ENCODE measurements at places on chromosomes 7 and 10. TPM values are rescaled to one million over a fixed set of nuclear protein-coding genes. Genes with fewer than 3 reads are reported as not detected.
A peak's percentile ranks its signal among the peaks of the same experiment; 100 is the strongest.

Gene DKK1
- total RNA-seq = 3.1 TPM

DNA sequence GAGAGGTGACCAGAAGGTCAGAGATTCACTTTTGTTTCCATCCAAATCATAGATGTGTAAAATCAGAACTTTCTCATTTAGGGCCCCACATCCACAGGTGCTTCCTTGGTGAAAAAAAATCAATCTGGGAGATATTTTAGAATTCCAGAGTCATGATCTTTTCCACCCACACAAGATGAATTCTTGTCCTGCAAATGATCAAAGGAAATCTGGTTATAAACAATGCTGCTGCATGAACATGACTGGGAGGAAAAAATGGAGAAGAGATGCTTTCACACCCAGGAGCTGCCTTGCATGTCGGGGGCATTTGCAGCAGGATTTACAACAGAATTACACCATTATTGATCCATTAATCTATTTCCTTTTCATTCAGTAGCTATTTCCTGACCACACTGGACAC lies 106.5 kb upstream of the TMEM72 start:
- H3K4me3 ChIP-seq = no peak overlapping the region
- H3K27me3 ChIP-seq = no peaks in the 10 kb centered on the region
- no peak overlapping the region for H3K27ac ChIP-seq
- no peaks in the 10 kb centered on the region for H3K4me1 ChIP-seq

Gene AKR1D1
- not detected for total RNA-seq

GRCh38 chr7:82164813-82165212 lies 278.8 kb downstream of the CACNA2D1 start:
- H3K27me3 ChIP-seq = no peaks in the 10 kb centered on the region
- peak overlapping the region; percentile 16 for H3K4me3 ChIP-seq
- H3K4me1 ChIP-seq = peaks cover 44% of the 10 kb centered on the region
- H3K27ac ChIP-seq = peak overlapping the region; percentile 82

DNA sequence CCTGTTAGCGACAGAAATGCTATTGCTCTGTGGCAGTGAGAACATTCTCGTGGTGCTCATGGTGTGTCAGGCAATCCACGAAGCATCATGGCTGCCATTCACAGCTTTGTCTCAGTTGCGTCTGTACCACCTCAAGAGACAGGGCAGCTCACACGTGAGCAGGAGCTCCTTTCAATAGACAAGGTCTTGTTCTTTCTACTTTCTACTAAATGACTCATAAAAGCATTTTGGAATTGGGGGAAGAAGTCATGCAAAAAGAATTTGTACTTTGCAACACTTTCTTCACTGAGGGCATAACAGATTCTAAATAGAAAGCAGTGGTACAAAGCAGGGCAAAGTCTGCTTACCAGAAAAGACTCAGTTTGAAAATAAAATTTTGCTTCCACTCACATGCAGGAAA lies 638.5 kb downstream of the PHTF2 start:
- H3K27ac ChIP-seq = no peak overlapping the region
- peaks cover 2% of the 10 kb centered on the region for H3K4me1 ChIP-seq
- H3K27me3 ChIP-seq = no peaks in the 10 kb centered on the region
- no peaks in the 10 kb centered on the region for H3K36me3 ChIP-seq
- DNase-seq = no peak
- no peak overlapping the region for H3K4me3 ChIP-seq

GRCh38 chr7:74240482-74240881 lies 13.7 kb downstream of the RFC2 start:
- no peak overlapping the region for H3K4me3 ChIP-seq
- no peak overlapping the region for H3K27ac ChIP-seq
- no peaks in the 10 kb centered on the region for H3K36me3 ChIP-seq
- H3K27me3 ChIP-seq = no peaks in the 10 kb centered on the region
- no peak for DNase-seq

Gene SPDYE16
- 0.20 TPM for total RNA-seq

DNA sequence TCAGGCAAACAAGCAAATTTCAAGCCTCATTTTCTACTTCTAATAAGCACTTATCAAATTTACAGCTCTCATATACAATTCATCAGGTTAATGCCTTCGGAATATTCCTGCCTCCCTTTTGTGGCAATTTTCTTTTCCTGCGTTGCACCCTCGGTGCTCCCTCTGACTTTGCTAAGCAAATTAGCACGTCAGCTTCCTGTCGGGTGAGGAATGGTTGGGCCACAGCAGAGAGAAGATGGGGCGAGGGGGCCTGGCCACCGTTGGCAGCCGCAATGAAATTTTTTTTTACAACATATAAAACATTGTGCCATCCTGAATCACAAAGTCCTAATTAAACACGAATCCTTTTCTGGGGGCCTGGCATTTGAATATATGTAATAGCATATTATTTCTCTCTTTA lies 28.1 kb downstream of the ELFN1 start:
- H3K4me3 ChIP-seq = no peak overlapping the region
- H3K36me3 ChIP-seq = peaks cover 33% of the 10 kb centered on the region
- DNase-seq = no peak
- H3K27ac ChIP-seq = peak overlapping the region; percentile 55
- H3K4me1 ChIP-seq = peaks cover 8% of the 10 kb centered on the region

Gene VWC2
- 1.2 TPM for total RNA-seq

DNA sequence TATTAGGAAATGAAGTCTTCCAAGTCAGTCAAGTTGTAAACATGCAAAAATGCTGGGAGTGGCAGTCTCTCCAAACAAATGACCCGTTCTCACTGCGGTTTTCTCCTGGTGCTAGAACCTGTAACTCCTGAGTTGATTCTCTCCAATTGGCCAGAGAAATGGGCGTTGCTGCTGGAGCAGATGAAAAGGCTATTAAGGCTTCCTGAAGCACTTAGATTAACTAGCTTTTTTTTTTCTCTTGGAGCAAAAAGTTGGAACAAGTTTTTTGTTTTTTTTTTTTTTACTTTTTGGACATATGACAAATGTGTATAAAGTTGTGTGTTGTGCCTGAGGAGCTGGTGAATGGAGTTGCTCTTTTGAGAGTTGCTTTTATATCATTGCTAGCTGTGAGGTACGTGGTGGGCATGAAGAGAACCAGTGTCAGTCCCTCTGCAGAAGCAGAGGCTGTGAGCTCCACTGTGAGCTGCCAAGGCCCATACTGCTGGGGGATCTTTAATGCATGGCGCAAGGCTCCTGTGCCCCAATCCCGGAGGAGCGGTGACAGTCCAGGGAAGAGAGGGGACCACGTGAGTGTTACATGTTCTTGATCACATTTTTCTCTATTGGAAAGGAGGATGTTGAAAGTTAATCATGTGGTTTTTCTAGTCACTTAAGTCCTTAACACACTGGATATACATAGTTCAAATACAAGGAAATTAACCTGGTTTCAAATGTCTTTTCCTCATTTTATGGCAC lies 393.6 kb upstream of the GALNT17 start:
- H3K4me3 ChIP-seq = peak overlapping the region; percentile 14
- no peaks in the 10 kb centered on the region for H3K36me3 ChIP-seq
- H3K4me1 ChIP-seq = peaks cover 59% of the 10 kb centered on the region
- peaks cover 9% of the 10 kb centered on the region for H3K27me3 ChIP-seq

DNA sequence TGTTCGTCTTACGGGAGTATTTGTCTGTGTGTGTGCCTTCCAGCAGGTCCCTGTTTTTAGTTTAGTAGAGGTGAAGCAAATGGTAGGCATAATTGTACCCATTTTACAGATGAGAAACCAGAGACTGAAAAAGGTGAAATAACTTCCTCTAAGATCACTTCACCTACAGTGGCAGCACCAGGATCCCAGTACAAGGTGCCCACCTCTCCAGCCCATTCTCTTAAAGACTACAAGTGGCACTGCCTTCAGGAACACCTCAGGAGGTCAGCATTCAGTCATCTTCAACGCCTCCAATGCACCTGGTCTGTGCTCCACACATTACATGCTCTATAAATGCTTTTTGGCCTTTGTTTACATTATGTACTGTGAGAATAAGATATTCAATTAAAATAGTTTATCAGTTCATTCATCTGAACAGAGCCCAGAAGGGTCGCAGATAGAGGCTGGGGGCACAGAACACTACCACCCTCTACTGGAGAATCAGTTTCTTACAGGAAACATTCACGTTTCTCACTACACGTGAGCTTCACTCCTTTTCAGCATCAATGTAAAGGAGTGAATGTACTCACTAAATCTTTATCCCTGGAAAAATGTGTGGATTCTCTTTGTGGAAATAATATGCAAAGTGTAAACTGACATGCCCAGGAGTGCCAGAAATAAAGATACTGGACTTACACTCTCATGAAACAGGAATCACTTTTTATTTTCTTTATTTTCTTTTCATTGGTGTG lies 45.5 kb upstream of the ABLIM1 start:
- no peaks in the 10 kb centered on the region for H3K4me1 ChIP-seq
- peak; percentile 21 for DNase-seq
- H3K27ac ChIP-seq = no peak overlapping the region
- no peaks in the 10 kb centered on the region for H3K36me3 ChIP-seq
- no peak overlapping the region for H3K4me3 ChIP-seq

DNA sequence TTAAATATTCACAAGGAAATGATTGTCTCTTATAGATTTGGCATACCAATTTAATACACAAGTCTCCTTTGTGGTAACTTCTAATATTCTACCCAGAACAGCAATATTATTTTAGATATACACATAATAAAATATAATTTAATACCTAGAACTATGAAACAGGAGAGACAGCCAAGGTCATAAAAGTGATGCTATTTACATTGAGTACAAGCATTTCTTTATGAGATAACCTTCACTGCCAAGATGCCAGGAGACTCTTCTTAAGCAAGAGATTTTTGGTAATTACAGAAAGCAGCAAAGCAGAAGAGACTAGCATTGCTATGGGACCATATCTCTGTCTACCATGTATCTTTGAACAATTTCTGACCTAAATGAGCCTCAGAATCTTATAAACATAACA lies 764.6 kb upstream of the GHITM start:
- H3K27me3 ChIP-seq = no peaks in the 10 kb centered on the region
- H3K4me1 ChIP-seq = peaks cover 12% of the 10 kb centered on the region
- H3K27ac ChIP-seq = no peak overlapping the region

Gene CYP2C8
- 3.2 TPM for total RNA-seq

DNA sequence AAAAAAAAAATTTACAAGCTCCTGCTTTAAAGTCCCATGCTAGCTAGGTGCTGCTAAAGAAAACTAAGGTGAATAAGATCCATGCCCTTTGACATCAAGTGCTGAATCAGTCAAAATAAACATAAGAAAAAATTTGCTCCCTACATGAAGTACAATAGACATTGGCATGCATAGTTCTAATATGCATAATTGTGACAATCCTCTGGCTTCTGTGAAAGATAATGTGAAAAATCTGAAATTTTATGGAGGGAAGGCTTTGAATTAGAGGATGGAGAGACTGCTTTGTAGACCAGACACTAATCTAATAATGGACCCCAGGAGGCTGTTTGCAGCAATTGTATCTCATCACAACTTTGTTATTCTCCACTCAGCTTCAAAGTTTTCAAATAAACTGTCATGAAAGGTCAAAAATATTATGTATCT lies 127.9 kb upstream of the CDK1 start:
- H3K4me3 ChIP-seq = no peak overlapping the region
- H3K27ac ChIP-seq = no peak overlapping the region
- no peak for DNase-seq
- no peaks in the 10 kb centered on the region for H3K36me3 ChIP-seq
- peaks cover 6% of the 10 kb centered on the region for H3K4me1 ChIP-seq
- H3K27me3 ChIP-seq = peaks cover 4% of the 10 kb centered on the region

Gene SEMA3C
- 91.3 TPM for total RNA-seq

GRCh38 chr7:682810-683209 lies 43.7 kb upstream of the DNAAF5 start:
- no peak for DNase-seq
- no peak overlapping the region for H3K27ac ChIP-seq
- H3K36me3 ChIP-seq = peaks cover 30% of the 10 kb centered on the region
- no peaks in the 10 kb centered on the region for H3K4me1 ChIP-seq

- peaks cover 5% of the 10 kb centered on the region for H3K36me3 ChIP-seq
- H3K4me3 ChIP-seq = no peak overlapping the region
- no peaks in the 10 kb centered on the region for H3K4me1 ChIP-seq
Measured at GRCh38 chr10:130962240-130963051, 349.1 kb downstream of the TCERG1L start.

GRCh38 chr7:4665661-4666060 lies 16.4 kb upstream of the FOXK1 start:
- H3K4me1 ChIP-seq = no peaks in the 10 kb centered on the region
- no peaks in the 10 kb centered on the region for H3K27me3 ChIP-seq
- no peaks in the 10 kb centered on the region for H3K36me3 ChIP-seq
- DNase-seq = no peak

DNA sequence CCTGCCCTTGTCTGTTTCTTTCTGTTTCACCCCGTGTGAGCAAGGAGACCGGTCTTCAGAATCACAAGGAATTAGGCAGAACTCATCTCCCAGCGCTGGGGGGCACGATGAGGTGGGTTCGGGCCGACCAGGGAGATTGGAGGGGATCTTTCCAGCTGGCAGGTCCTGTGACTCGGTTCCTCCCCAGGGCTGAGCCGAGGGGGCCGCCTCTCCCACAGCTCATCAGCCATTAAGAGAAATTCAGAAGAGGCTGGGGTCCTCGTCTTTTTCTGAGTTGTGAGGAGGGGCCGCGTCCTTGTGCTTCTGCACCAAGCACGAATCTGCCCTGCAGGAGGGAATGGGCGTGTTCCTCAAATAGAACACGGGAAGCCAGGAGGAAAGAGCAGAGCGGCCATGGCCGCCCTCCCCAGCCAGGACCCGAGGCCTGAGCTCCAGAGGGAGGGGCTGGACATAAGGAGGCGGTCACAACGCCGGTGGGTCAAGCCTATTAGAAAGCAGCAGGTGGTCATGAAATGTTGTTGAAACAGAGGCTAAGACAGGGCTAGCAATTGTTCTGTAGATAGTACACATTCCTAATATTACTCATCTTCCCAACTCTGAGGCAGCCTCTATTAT lies 125.3 kb downstream of the ADARB2 start:
- peaks cover 52% of the 10 kb centered on the region for H3K4me1 ChIP-seq
- H3K36me3 ChIP-seq = no peaks in the 10 kb centered on the region
- DNase-seq = no peak
- H3K27ac ChIP-seq = no peak overlapping the region

Gene PRRT4
- not detected for total RNA-seq

DNA sequence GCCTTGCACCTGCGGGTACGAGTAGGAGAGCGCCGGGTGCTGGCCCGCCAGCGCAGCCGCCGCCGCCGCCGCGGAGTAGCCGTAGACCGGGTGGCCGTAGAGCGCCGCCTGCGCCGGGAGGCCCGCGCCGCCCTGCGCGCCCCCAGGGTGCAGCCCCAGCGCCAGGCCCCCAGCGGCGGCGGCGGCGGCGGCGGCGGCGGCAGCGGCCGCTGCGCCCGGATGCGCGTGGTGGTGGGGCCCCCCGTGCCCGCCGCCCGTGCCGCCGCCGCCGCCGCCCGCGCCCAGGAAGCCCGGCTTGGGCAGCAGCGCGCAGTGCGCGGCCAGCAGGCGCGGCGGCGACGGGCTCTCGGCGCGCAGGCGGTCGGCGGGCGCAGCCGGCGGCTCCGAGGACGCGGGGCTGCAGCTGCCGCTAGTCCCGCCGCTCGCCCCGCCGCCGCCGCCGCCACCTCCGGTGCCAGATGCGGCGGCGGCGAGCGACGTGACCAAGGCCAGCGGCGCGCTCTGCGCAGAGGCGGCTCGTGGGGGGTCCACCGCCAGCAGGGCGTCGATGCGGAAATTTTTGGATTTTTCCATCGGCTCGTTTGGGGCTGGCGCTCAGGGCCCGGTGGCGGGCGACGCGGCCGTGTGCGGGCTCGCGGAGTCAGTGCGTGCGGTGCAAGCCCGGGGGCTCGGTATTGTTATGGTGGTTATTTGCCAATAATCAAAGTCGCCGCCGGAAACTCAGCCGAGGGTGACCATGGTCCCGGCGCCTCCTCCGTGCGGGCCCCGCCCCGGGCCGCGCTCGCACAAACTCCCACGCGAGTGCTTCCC lies 480 bp downstream of the MNX1 start:
- peak overlapping the region; percentile 30 for H3K4me3 ChIP-seq
- no peak for DNase-seq
- no peak overlapping the region for H3K27ac ChIP-seq
- H3K27me3 ChIP-seq = peaks cover 32% of the 10 kb centered on the region
- H3K36me3 ChIP-seq = no peaks in the 10 kb centered on the region

GRCh38 chr10:51861051-51861450 lies 161.7 kb upstream of the CSTF2T start:
- peaks cover 2% of the 10 kb centered on the region for H3K36me3 ChIP-seq
- H3K27me3 ChIP-seq = no peaks in the 10 kb centered on the region
- DNase-seq = no peak
